ENCODE measurements at places on chromosomes 2 and 18.

DNA sequence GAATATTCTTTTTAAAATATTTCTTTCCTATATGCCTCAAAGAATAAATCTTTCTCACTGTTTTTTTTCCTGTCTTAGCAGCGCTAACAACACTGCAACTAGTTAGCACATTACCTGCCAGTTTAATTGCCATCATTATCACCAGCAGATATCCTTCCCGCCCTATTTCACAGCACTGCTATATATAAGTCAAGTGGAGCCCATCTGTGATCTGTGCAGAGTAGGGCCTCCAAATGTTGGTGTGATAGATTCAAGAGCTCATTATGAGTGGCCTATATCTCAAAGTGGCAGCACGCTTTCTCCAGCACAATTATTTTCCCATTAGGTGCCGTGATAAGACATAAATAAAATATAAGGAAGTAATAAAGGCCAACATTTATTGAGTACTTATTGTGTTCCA lies 19.8 kb upstream of the RGPD4 start:
- no peak for DNase-seq

- no peak for DNase-seq
Observed at GRCh38 chr18:54140641-54141040, 83.8 kb downstream of the MBD2 start.

DNA sequence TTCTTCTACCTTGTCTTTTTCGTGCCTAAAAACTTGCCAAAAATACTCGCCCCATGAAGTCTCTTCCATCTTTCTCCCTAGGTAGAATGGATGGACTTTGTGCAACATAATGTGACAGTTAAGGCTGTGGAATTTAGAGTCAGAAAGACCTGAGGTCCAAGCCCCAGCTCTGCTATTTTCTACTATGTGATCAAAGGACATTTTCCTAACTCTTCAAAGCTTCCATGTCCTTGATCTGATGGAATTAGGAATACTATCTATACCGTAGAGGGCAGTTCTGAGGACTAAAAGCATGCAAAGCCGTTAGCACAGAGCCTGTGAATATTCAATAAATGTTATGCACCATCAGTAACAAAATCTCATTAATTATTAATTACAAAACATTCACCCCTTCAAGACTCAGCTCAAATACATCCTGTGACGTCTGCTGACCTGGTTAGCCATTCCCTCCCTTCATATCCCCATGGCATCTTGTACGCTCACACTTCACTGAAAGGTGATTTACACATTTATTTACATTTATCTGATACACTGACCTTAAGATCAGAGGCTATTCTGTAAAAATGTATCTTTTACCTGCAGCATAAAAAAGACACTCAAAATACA lies 15.1 kb downstream of the IWS1 start:
- DNase-seq = no peak

GRCh38 chr2:69033461-69034095 lies 20.6 kb downstream of the ANTXR1 start:
- DNase-seq = no peak

DNA sequence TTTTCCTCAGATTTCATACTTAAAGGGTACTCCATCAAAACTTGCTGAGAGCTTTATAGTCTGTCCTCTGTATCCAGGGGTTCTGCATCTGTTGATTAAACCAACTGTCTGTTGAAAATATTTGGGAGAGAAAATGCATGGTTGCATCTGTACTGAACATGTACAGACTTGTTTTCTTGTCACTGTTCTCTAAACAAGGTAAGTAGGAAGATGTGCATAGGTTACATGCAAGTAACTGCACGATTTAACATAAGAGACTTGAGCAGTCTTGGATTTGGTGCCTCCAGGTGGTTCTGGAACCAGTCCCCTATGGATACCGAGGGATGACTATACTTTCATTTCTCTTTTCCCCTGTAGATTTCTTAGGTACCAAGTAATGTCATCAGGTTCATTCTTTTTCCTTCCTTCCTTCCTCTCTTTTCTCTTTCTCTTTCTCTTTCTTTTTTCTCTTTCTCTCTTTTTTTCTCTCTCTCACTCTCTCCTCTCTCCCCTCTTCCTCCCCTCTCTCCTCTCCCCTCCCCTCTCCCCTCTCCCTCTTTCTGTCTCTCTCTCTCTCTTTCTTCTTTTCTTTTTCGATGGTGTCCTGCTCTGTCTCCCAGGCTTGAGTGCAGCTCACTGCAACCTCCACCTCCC lies 23.2 kb downstream of the ADNP2 start:
- no peak for DNase-seq

DNA sequence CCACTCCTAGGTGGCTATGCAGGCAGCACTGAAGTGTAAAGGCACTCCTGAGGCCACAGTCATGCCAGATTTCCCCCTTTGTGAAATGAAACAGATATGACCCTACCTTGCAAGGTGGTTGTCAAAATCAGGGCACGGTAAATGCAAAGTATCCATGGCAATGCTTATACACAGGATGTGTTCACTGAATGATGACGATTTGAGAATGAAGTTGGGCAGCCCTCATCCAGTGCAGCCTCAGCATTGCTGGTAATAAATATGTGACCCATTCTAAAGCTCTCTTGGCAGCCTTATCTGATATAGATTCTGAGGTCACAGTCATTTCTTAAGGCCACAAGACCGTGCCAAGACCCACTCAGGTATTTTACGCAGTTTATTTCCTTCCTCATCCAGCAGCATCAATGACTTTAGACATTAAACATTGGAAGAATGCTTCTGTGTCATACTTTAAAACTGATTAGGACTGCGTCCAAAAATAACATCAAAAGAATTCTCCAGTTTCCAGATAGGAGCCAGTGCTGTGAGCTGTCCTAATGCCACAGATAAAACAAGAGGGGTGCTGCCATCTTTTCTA lies 125.5 kb upstream of the SERTAD2 start:
- DNase-seq = no peak

DNA sequence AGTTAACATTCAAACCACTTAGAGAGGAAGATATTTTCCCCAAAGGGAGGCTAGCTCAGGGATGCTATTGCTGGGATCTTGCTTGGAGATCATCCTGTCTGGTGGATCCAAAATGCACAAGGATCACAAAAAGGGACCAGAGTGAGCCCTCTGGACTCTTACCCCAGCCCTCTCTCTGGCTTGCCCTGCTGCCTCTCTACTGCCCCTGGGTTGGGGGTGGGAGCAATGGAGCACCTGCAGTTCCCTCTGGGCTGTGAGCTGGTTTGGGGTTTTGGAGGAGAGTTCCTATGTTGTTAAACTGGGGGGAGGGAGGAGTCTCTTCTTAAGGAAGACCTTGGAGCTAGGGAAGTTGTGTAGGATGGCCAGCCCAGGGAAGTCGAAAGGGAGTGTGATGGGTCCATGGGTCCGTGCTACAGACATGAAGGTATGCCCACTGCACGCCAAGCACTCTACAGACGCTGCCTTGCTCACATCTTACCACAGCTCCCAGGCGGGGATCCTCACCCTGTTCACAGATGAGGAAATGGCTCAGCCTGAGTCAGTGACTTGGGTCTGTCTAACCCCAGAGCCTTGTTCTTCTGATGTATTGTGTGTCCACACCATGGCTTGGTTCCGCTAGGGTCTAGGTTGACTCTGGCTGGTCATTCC lies 3.8 kb downstream of the LBH start:
- no peak for DNase-seq

GRCh38 chr18:70981400-70982140 lies 692.7 kb downstream of the SOCS6 start:
- no peak for DNase-seq

DNA sequence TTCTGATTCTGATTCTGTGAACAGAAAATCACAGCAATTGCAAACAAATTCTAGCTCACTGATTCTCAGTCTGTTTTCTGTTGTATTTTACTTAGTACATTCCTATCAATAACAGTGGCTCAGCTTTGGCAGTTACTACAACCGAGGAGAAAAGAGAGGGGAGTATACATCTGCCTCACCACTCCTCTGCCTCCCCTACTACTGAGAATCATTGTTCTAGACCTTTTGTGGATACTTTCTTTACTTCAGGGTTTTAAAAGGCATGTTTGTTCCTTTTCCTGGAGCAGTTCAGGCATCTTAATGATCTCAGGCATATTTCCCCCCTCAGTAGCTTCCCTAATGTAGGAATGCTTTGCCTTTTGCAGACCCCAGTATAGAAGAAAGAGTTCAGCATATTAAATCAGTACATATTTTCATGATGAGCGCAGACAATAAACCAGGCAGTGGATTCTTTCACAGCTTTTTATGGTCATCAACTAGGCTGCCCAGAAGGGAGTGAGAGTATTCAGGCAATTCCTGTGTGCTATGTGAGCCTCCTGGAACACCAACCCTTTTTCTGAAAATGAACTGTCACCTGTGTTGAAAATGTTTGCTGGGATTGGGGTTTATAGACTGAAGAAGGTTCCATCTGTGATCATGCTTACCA lies 10.3 kb downstream of the STAMBP start:
- DNase-seq = no peak

GRCh38 chr2:86556508-86556907 lies 6.7 kb downstream of the CHMP3 start:
- no peak for DNase-seq

GRCh38 chr2:237060534-237061312 lies 25.0 kb upstream of the COPS8 start:
- DNase-seq = no peak

Data from nucleus accumbens (tissue), 56 donors.